ENCODE measurements at places on chromosomes 3 and 15. TPM values are rescaled to one million over a fixed set of nuclear protein-coding genes. Genes with fewer than 3 reads are reported as not detected.

DNA sequence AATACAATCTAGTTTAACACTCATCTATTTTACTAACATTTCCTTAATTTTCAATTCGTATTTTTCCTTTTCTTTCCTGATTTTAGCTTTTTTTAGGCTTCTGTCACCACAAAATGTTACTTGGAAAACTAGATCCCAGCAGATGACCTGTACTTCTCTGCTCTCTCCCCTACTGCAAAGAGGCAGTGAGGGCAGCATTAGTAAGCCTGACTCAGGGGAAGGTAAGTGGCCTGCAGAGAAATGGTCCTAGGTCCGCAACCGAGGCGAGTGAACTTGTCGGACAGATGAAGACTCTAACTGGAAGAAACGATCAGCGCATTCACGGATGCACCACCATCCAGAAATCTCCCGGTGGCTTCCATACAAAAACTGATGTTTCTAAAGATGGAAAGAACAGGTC lies 20.4 kb downstream of the TMEM43 start:
- DNase-seq = no peak

- no peak for DNase-seq
Observed at GRCh38 chr3:149401212-149401925, 23.9 kb upstream of the TM4SF1 start.

- DNase-seq = no peak
Observed at GRCh38 chr3:111415018-111415417, 127.0 kb upstream of the CD96 start.

DNA sequence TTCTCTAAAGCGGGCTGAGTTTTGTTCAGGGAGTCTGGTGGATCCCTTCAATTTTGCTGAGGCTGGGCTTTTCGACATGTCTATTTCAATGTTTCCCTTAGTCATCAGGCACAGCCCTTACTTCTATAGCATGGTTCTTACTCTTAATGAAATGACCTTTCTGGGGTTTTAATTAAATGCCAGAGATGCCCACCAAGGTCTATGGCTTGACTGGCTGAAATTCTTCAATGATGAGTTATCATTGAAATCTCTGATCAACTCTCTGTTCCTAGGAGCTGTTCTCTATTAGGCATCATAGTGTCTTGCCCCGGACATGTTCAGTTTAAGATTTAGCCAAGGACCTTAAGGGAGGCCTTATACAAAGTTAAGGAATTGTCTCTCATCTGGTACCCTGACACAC lies 33.4 kb upstream of the KBTBD12 start:
- no peak for DNase-seq

GRCh38 chr3:48500656-48501055 lies 3.3 kb downstream of the SHISA5 start:
- DNase-seq = no peak

DNA sequence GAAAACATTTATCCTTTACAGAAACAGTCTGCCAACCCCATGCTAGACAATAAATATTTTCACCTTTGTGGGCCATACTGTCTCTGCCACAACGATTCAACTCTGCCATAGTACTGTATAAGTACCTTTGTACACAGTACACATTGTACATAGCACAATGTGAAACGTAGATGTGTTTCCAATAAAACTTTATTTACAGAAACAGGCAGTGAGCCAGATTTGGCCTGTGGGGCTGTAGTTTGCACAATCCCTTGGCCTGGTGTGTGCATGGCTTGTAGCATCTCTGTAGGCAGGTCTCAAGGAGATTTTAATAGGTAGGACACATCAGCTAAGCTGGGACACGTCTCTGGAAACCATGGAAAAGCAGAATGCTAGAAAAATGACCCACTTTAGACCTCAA lies 74.3 kb downstream of the TFG start:
- no peak for DNase-seq

GRCh38 chr3:141426404-141427034 lies 58.2 kb downstream of the ZBTB38 start:
- peak; percentile 88 for DNase-seq

DNA sequence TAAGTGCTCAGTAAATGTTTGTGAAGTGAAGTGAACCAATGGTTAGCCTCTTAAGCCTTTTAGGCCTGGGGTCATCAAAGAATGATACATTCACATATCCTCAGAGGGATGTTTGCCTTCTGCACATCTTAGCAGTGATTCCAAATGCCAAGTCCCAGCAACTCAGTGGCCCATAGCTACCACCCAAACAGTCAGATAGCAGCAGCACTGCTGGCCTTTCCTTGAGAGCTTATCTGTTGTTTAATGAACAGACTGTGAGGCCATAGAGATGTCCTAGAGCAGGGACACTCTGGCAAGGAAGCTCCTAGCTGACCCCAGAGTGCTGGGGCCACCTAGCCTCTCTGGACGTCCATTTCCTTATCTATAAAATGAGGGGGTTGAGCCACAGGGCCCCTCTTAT lies 86.8 kb downstream of the CYP19A1 start:
- DNase-seq = no peak

The PLCB2 gene
- total RNA-seq = 8.2 TPM

The LTK gene
- total RNA-seq = 1.5 TPM

- DNase-seq = no peak
Observed at GRCh38 chr3:160018959-160019358, 30.3 kb downstream of the IL12A start.

The HTR3E gene
- not detected for total RNA-seq

The SLCO3A1 gene
- total RNA-seq = 45.9 TPM

- DNase-seq = no peak
Observed at GRCh38 chr3:188198760-188199327, 44.9 kb downstream of the LPP start.

DNA sequence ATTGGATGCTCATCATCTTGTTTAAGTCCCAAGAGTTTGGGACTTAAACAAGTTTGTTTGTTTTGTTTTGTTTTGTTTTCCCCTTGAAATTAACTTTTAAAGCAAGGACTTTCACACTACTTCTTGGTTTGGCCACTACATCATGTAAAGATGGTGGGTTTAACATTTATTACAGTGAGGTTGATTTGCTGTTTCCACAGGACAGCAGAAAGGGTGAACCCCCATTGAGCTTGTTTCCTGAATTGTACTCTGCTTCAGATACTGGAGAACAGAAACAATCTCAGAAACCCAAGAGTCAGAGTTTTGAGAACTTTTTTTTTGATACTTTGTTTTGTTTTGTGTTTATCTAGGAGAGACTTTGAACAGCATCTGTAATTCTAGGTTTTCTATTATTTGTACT lies 6.7 kb downstream of the POU1F1 start:
- no peak for DNase-seq

DNA sequence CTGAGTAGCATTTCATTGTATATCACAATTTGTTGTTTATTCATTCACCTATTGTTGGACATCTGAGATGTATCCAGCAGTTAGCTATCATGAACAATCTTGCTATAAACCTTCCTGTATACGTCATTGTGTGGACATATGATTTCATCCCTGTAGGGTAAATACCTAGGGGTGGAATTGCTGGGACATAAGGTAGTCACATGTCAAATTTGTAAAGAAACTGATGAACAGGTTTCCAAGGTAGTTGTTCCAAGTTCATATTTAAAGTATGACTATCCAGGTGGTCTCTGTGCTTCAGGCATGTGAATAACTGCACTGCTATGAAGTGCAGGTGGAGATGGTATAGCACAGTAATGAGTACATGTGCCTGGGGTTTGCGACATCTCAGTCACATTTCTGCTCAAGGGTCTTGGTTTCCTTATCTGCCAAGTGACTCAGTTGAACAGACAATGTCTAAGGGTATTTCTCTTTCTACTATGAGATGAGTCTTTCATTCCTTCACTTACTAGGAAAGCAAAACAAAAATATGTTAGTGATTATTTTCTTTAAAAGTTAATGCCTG lies 229.0 kb upstream of the HES1 start:
- no peak for DNase-seq

DNA sequence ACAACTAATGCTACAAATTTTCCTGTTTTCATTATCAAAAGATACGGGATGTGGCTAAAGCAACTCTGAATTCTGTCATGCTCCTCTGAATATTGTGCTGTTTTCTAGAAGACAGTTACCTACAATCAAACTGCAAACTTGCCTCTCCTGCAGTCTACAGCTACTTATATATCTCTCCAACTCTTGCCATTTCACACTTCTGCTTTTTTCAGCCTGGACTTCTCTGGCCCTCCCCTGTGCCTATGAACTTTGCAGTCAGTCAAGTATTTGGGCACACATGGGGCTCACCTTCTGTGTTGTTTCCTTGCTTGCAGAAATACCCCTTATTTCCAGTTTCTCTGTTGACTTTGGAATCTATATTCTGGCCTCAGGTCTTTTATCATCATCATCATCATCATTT lies 575.6 kb downstream of the GRM7 start:
- DNase-seq = no peak

The ACKR2 gene
- total RNA-seq = 0.89 TPM

GRCh38 chr3:46849686-46850467 lies 13.4 kb downstream of the MYL3 start:
- DNase-seq = peak; percentile 58

The COL8A1 gene
- 14.1 TPM for total RNA-seq

The FGD5 gene
- total RNA-seq = 16.5 TPM

The CTDSPL gene
- 47.3 TPM for total RNA-seq

GRCh38 chr3:142057331-142057725 lies 92.0 kb downstream of the TFDP2 start:
- DNase-seq = no peak

The WWTR1 gene
- total RNA-seq = 42.6 TPM

DNA sequence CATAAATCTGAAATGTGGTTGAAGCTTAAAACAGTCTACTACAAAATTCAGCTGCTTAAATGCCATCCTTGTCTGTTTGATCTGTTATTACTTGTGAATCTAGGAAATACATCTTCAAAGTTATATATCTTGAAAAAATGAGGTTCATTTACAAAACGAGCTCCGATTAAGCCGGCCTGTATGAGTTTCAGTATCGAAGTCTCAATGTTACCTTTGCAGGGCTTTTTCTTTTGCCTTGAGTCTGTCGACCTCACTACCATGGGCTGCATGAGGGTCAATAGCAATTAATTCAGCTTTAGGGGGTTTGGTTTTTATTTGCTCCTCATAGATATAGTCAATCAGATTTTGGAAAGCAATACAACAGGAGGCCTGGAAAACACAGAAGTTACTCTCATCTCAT lies 23.2 kb downstream of the ERICH6 start:
- no peak for DNase-seq

GRCh38 chr15:58568157-58568571 lies 136.4 kb downstream of the LIPC start:
- DNase-seq = no peak

The LEKR1 gene
- 0.78 TPM for total RNA-seq

DNA sequence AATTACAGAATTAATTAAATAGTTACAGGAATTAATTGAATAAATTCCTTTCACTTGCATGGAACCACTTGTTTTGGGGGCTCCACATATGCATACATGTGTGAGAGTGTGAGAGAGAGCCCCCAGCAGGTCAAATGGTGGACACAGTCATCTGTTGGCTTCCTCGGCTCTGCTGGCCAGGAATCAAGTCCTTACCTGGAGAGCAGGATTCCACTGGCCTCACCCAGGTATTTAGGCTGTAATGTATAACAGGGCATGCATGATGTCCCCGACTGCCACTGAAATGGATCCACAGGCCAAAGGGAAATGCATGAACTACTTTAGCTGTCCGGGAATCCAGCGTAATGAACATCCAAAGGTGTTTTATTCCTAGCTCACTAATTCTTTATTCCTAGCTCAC lies 139.7 kb upstream of the SMAD3 start:
- no peak for DNase-seq

- DNase-seq = no peak
Observed at GRCh38 chr3:47406762-47407149, 25.9 kb downstream of the PTPN23 start.

DNA sequence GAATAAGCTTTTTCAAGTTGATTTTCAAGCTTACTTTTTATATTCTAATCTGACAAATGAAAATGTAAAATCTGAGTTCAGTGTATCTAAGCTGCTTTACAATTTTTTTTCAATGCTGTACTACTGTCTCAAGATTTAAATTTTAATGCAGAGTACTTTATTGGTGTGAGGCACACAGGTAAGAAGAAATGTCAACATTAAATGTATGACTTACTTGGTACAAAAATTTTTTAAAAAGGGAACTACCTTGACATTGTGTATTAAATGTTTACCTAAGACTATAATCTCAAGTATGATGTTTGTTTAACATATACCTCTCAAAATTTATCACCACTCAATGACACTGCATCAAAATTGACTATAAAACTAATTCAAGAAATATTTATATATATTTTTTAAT lies 62.7 kb downstream of the NECTIN3 start:
- no peak for DNase-seq

GRCh38 chr3:44511238-44511566 lies 33.7 kb upstream of the ZNF445 start:
- DNase-seq = no peak

The HDDC3 gene
- total RNA-seq = 18.9 TPM

- no peak for DNase-seq
Observed at GRCh38 chr15:25946241-25946805, 83.2 kb upstream of the ATP10A start.

DNA sequence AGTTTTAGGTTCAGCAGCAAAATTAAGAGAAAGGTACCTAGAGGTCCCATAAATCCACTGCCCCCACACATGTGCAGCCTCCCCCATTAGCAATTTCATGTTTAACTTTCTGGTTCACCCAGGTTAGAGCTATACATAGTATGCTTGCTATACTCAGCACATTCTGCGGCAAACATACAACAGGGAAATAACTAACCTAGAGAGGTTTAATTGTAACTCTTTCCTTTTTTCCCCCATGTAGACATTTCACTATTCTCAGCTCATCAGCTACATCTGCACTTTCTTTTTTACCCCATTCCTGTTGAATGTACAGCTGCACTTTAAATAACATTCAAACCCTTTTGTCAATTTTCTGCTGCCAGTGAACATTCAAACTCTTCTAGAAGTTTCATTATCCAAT lies 21.1 kb downstream of the TFRC start:
- DNase-seq = no peak

The AGBL1 gene
- total RNA-seq = not detected

GRCh38 chr3:61497463-61497862 lies 63.9 kb upstream of the PTPRG start:
- no peak for DNase-seq

- DNase-seq = no peak
Observed at GRCh38 chr3:14152233-14152962, 26.0 kb downstream of the XPC start.

DNA sequence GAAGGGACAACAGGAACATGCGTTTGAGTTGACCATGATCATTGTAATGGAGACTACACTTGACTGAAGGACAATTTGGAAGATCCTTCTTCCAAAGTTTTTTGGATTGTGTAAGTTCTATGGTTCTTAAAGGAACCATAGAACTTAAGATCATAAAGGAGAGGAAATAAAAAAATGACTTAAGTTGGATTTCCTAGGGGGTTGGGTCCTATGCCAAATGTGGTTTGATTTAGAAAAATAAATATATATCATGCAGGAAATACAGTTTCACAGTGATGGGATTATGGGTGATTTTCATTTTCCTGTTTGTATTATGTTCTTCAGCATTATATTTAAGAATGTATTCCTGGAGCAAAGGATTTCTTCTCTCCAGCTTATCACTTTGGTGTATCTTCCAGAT lies 305.5 kb upstream of the DPH6 start:
- no peak for DNase-seq

The ISLR gene
- 13.8 TPM for total RNA-seq
